ENCODE measurements at places on chromosomes 4 and X.

- DNase-seq = peak; percentile 80
Measured at GRCh38 chr4:83629945-83630721, 94.2 kb downstream of the GPAT3 start.

DNA sequence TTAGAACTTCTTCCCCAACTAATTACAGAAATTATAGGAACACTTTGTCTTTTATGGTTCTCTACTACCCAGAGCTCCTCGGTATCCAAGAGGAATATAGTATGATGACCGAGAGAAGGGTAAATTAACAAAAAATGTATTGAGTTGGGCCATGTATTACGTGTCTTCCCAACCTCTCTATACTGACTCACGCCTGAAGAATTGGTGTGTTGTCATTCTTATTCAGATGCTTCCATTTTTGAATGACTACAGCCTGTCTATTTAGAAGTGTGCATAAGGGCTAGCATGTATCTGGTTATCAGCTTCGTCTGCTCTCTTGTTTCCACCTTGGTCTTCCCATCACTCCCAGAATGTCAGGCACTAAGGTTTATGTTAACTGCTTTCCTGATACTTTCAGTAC lies 24.5 kb upstream of the SCD5 start:
- no peak for DNase-seq

DNA sequence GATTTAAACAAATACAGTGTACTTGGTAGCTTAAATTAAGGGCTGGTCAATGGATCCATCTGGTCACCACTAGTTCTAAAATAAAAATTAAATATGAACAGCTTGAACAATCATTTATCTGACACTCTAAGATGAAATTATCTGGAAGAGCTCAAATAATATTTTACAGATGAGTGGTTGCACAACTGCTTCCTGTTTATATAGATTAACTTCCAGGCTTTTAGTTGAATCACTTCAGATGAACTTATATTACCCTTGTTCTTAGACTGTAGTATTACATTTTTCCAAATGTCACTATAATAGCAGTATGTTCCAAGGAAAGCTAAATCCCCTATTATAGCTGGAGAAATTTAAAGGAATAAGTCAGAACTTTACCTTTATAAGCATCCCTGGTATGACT lies 92.4 kb upstream of the SMIM10 start:
- peak; percentile 12 for DNase-seq

DNA sequence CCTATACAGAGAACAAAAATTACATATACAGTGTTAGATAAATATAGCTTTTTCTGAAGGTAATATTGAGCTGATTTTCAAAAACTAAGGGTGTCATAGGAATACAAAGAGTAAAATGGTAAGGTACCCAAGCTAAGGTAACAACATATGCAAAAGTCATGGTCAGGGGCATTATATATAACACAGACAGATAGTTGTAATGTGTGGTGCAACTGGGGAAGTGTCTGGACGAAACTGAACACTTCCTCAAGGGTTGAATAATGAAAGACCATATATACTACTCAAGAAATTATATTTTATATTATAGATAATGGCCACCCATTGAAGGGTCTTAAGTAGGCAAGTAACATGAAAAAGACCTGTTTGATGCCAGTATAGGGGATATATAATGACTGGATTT lies 262.1 kb upstream of the CXXC4 start:
- DNase-seq = no peak

DNA sequence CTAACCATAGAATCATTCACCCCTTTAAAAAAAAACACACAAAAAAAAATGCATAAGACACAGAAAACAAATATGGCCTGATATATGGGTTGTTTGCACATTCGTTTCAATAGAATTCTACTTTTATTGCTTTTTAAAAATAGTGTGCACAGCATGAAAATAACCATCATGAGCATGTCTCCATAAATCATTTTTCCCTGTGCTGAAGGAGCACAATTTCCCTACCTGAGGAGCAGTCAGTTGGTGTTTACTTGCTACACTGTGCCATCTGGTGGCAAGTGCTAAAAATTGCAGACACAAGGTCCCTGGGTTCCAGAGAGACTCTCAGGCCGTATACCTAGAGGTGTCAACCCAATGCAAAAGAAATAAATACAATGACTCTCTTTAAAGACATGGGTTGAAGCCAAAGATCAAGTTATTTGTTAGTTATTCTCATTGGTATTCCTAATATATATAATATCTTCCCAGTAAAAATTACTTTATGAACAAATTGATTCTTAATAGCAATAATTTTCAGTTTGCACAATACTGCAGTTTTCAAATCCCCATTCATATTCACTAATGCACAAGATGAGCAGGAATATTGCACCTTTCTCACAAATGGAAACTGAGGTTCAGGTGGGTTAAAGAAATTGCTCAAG lies 551.4 kb downstream of the IQCM start:
- DNase-seq = peak; percentile 62

GRCh38 chr4:139511320-139511719 lies 44.7 kb downstream of the SETD7 start:
- DNase-seq = peak; percentile 32

DNA sequence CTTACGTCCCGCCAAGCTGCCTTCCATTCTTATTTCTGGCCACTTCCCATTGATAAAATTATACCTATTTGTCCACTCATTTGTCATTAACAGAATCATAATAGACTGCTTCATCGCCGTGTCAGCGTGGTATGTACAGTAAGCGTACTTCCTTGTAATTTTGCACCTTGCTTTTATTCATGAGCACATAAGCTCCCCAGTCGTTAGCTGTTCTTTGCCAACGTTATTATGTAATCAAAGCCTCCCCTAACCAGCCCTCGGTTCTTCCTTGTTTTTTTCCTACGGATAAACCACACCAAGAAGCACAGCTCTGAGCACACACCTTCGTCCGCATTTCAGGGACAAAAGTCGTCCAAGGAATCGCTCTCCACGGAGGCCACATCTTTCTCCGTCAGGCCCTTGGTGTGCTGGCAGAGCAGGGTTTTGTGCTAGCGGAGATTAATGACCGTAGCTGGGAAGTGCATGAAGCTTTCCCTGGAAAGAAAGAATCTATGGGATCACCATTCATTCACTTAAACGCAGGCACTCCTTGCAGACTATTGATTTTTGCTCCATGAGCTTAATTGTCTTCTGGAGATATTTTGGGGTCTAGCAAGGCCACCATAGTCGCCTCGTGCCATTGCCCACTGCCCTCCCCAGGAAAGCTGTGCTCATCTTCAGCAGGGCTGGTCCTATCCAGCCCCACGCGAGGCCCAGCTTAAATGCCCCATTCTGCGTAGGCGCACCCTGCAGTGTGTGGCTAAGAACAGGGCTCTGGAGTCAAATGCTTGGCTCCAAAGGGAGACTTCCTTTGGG lies 200.9 kb upstream of the PSAPL1 start:
- no peak for DNase-seq

DNA sequence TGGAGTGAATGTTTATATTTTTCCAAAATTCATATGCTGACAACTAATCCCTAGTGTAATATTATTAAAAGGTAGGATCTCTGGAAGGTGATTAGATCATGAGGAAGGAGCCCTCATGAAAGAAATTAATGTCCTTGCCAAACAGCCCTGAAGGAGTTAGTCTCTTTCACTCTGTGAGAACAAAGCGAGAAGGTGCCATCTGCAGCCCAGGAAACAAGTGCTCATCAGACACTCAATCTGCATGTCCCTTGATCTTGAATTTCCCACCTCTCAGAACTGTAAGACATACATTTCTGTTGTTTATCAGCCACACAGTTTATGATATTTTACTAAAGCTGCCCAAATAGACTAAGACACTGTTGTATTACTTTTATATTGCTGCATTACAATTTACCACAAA lies 1283.4 kb downstream of the PCDH7 start:
- no peak for DNase-seq

DNA sequence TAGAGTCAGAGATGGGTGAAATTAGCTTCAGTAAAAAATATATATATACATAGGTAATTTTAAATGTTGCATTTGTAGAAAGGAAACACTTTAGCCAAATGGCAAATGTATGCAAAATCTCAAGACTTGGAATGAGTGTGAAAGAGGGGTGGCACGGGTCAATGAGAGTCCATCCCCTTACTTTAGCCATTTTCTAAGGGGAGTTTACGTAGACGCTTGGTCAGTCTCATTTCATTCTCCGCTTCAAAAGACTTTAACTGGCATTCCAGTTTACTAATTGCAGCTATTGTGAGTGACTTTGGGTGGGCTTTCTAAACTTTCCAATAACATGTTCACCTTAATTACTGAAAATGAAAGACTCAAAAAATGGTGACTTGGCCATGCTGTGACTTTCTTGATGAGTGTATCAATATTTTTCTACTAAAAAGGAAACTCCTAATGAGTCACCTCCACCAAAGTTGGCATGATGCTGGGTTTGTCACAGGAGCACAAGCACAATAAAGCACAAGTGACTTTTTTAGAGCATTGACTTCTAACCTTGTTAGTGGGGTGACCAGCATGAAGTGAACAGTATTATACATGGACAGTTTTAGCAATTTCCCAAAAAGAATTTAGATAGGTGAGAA lies 356.0 kb upstream of the RASGEF1B start:
- no peak for DNase-seq

DNA sequence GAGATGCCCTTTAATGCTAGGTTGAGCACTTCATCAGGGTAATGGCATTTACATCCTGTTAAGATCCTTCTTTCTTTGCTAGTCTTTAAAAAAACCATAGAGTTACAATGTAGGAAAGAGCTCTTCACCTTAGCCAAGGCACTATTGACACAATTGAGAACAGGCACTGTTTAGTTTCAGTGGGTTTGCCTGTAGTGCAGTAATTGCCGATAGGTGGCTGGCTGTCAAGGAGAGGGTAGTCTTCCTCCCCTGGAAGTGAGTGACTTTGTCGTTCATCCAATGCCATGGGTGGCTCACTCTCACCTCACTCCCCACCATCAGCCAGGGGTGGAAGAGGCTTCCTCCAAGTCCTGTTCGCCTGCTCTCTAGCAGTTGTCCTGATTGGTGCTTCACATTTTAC lies 34.7 kb downstream of the SMS start:
- DNase-seq = no peak

DNA sequence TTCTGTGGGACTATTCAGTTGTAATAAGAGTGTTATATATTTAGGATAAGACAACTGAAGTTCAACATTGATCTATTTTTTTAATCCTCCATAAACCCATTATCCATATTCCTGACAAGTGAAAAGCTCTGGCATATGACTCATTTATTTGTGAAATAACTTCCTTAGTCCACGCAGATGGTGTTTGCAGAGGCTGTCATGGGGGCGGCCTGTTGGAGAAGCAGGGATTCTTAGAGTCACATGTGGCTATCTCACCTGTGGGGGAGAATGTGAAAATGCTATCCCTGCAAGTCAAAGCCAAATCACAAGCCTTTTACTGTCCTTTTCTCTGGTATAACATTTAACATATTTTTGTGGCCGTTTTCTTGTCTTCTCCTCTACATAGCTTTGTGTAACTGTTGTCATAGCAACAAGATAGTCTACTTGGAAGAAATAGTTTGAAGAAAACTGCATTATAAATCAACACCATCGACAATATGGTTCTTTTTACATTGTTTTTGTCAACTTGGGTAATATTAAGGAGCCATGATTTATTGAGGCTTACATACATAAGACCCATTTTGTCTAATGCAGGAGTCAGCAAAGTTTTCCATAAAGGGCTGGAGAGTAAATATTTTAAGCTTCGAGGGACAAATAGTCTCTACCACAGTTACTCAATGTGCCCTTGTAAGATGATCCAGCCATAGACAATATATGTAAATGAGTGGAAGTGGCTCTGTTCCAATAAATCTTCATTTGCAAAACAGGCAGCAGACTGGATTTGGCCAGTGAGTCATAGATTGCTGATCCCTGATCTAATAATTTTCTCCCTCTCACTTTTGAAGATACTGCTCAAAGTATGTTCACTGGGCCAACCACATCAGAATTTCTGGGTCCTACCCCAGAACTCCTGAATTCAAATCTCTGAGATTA lies 395.0 kb downstream of the DTHD1 start:
- no peak for DNase-seq

- no peak for DNase-seq
Measured at GRCh38 chr4:39539089-39539611, 11.9 kb upstream of the UGDH start.

Data from SK-N-MC (cell line).